ENCODE measurements at places on chromosomes 1 and 21. TPM values are rescaled to one million over a fixed set of nuclear protein-coding genes. Genes with fewer than 3 reads are reported as not detected.

- DNase-seq = peak; percentile 89
These were observed 283.1 kb downstream of the GRIK1 start for GRCh38 chr21:29656504-29657239.

DNA sequence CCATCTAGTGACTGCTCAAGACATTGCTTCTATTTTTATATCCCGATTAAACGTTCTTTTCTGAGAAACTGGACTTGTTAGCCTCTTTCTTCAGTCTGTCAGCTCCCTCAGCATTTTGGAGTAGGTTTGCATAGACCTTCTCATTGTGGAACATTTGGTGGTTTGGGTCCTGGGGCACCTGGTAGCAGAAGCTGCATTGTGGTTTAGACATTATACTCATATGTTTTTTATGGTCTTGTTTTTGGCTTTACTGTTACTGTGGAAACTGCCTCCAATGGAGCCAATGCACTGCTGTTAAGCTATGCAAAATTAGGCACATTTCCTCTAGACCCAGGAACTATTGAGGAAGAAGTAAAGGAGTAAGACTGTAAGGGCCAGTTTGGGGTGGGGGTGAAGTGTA is 36.7 kb upstream of the LRRC8B start:
- DNase-seq = no peak

GRCh38 chr1:53153752-53154151 is 11.3 kb upstream of the SLC1A7 start:
- DNase-seq = no peak

DNA sequence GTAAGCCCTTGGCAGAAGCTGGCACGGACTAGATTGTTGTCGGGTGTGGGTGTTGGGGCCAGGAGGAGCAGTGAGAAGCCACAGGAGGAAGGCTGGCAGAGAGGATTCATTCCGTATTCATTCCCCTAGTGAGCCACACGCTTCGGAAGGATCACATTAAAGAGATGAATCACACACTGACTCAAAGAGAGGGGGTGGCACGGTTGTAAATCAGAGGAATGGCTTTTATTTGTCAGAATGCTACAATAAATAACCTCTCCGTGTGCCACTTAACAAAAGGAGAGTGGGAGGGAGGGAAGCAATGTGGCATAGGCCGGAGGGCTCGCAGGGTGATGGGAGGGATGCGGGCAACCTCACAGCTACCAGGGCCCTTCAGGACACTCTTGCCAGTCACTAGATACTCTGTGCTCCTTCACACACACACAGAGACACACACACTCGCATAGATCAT is 135.5 kb downstream of the HIVEP3 start:
- peak; percentile 78 for DNase-seq

GRCh38 chr1:54378157-54378873 is 27.9 kb downstream of the SSBP3 start:
- no peak for DNase-seq

SPATA46 gene
- total RNA-seq = not detected

CR1L gene
- not detected for total RNA-seq

DNA sequence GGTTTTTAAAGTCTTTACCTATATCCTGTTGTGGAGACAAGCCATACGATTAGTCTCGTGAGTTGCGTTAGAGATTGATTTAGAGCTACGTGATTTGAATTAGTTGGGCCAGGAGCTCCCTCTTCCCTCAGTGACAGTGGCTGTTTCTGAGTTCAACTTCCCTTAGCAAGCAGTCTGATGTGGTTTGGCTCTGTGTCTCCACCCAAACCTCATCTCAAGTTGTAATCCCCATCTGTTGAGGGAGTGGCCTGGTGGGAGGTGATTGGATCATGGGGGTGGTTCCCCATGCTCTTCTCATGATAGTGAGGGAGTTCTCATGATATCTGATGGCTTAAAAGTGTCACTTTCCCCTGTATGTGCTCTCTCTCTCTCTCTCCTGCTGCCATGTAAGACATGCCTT is 192.9 kb upstream of the PTGFR start:
- DNase-seq = no peak

- DNase-seq = no peak
These were observed 20.0 kb downstream of the IL6R start for GRCh38 chr1:154425172-154425571.

CR2 gene
- not detected for total RNA-seq

GRCh38 chr21:37767984-37768383 is 148.3 kb downstream of the KCNJ6 start:
- DNase-seq = peak; percentile 41

GRCh38 chr1:178150610-178151009 is 56.7 kb downstream of the RASAL2 start:
- DNase-seq = no peak

GRCh38 chr1:14552246-14552965 is 46.1 kb upstream of the KAZN start:
- DNase-seq = no peak
